ENCODE measurements at places on chromosomes 13 and 19.

DNA sequence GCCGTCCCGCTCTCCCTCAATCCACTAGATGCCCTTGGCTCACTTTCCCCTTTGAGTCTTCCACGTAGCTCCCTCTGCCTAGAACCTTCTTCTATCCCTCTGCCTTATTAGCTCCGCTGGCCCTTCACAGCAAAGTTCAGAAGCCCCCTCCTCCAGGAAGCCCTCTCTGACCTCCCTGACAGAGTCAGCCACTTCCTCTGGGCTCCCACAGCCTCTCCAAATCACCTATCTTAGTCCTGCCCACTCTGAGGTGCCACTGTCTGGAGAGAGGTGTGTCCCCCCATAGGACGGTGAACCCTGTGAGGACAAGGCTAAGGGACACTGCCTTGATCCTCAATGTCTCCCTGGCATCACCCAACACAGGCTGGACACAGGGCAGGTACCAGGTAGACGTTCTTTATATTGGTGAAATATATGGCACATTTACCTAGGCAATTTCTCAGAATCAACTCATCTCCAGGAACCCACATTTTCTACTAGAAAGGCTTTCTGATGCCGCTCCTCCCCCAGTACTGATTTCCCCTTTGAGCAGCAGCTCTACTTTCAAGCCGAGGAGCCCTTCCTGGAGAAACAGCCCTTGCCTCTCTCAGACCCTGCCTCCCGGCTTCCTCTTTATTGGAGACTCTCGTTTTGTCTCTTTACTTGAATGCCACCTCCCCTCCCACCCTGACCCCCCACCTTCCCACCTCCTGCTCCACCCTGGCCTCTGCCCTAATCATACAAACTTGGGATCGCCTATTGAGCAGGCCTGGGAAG is 3.4 kb upstream of the TGFB1 start:
- no peak for DNase-seq

- no peak for DNase-seq
Observed at GRCh38 chr13:107866941-107867623, 348.3 kb downstream of the LIG4 start.

GRCh38 chr19:44954278-44954648 is 917 bp upstream of the CLPTM1 start:
- no peak for DNase-seq

DNA sequence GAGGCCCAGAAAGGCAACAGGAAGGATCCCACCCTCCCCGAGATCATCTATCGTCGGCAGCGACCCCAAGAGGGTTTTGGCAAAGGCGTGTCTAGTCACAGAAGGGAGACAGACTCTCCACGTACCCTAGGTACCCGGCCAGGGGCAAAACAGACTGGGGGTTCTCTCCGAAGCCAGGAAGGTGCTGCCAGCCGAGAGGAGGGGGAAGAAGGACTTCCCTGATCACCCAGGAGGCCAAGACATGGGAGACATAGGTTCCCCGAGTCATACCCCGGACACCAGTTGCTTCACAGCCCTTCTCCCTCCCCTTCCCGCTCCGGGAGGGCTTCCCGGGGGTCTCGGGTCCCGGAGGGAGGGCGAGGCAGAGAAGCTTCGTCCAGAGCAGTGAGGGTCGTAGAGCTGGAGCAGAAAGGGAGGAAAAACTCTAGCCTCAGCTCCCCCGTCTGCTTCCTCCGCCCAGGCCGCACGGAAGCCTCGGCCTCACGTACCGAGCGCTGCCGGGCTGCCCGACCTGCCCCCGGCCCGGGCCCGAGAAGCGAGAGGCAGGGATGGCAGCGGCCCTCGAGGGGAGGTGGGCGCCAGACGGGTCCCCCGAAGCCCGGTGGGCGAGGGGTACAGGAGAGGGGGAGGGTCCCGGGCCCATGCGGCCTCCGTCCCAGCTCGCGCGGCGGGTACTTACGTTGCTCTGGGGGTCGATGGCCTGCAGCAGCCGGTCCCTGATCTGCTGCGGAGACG is 644 bp downstream of the MED26 start:
- no peak for DNase-seq

DNA sequence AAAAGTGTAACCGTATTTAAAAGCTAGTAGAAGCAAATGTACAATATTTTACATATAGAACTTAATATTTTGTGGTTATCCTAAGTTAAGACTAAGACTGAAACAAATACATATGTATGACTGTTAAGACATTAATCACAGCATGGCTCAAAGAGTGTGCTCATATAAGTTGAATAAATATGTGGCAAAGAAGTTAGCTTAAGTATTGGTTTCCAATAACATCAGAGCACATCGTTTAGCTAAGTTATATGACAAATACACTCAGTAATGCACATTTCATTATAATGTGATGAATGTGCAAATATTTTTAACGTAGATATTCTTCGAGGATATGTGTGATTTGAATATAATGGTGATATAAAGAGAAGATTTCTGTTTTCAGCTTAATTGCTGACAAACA is 253.8 kb downstream of the SLITRK5 start:
- no peak for DNase-seq

DNA sequence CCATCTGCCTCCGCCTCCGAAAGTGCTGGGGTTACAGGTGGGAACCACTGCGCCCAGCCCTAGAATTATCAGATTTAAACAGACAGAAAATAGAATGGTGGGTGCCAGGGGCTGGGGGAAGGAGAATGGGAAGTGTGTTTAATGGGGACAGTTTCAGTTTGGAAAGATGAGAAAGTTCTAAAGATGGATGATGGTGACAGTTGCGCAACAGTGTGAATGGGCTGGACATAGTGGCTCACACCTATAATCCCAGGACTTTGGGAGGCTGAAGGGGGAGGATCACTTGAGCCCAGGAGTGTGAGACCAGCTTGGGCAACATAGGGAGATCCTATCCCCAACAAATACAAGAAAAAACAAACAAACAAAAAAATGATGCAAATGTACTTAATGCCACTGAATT is 15.9 kb downstream of the KANK2 start:
- DNase-seq, result no peak

DNA sequence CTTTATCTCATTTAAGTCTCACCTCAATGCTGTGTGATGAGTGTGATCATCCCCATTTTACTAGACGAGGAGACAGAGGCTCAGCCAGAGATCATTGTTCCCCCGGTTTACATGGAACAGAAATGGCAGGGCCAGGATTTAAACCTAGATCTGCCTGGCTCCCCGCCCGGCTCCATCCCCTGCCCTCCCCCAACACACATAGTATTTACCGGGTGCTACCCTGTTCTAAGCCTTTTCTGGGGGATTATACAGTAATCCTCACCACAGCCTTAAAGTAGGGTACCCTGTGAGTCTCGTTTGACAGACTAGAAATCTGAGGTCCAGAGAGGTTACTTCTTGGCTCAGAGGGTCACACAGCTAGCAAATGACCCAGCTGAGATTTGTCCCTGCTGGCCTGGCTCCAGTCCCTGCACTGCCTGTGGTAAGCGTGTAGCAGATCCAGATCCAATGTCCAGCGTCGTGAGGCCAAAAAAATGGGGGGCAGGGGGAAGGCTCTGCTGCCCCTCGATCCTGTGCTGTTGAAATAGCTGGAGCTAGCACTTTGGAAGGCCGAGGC is 3.8 kb upstream of the KLC3 start:
- no peak for DNase-seq

GRCh38 chr19:43784241-43784980 is 3.6 kb upstream of the KCNN4 start:
- DNase-seq, result peak; percentile 71

- no peak for DNase-seq
Observed at GRCh38 chr19:3710265-3710812, 2.2 kb downstream of the TJP3 start.

- no peak for DNase-seq
Observed at GRCh38 chr13:46797501-46798237, 708 bp upstream of the ESD start.

DNA sequence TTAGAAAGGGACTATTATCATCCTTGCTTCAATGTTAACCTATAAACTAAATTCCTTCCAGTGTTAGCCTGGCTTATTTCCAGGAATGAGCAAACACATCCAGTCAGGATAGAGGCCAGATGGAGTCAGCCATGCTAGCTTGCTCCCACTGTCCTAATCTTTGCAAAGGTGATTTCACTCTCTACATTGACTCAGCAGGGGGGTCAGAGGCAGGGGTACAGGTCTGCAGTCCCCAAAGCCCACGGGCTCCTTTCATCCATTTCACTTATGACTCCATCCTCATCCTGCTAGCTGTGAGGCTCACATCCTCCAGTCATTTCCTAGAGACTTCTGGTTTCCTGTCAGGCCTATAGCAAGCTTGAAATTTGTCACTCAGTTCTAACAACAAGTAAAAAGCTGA is 63.4 kb upstream of the CEACAM8 start:
- no peak for DNase-seq

DNA sequence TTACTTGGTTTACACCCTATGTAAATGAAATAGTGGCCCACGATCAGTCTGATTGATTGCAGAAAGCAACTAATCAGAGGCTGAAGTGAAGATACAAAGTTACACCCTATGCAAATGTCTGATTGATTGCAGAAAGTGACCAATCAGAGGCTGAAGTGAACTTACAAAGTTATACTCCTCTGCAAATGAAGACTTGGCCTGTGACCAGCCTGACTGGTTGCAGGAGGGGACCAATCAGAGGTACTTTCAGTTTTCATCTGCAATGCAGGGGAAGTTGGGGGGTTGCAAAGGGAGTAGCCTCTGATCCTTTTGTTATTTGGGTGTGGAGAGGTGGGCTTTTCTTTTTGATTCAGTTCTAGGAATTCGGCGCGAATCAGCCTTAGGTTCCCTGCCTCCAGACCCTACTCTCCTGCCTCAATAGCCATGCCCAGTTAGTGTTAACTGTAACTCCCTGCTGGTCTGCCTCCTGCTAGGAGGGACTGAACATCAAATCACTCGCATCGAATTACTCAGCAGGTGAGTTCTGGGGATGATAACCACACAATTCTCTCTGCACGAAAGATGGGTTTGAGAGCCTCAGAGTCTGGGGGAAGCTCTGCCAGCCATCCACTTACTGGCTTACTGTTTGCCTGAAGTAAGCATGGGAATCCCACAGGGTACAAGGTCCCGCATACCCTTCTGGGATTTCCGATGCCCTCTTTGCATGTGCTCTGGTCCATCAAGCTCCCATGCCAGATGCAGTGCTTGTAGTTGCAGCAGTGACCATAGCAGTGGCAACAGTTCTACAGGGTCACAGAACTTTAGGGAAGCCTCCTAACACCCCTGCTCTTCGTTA is 7.5 kb downstream of the ARL11 start:
- peak; percentile 15 for DNase-seq

GRCh38 chr13:31699650-31700049 is 39.7 kb upstream of the RXFP2 start:
- no peak for DNase-seq

All from stimulated activated CD4-positive, alpha-beta T cell treated with anti-CD3 and anti-CD28 coated beads, Interleukin-4, amount 100 ng/mL, for 4 hours (primary cell).